ENCODE measurements at places on chromosomes 12 and 14.

DNA sequence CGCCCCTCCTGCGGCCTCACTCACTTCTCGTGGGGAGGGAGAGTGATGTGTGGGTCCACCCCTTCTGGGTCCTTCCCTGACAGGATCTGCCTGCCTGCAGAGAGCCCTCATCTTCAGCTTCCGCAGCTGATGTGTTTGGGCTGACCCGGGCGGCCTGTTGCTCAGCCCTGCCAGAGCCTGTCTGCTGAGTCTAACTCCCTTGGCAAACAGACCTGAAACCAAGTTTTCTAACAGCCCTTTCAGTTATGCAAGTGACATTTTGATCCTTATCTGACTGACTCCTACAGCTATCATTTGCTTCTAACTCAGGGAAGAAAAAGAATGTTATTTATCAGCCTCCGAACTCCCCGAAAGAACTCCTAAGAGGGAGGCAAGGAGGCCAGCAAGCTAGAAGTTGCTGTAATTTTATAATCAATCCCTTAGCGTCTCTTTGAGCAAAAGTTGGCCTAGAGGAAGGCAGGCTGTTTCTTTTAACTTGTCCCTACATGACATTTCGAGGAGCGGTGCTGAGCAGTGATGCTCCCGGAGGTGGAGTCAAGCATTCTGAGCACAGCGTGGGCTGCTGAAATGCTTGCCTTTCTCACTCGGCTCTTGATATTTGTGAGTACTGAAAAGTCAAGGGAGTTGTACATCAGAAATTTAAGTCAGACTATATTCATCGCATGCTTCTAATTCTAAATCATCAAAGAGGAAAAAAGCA, 31.5 kb upstream of the CACNA2D4 start:
- no peak for DNase-seq

DNA sequence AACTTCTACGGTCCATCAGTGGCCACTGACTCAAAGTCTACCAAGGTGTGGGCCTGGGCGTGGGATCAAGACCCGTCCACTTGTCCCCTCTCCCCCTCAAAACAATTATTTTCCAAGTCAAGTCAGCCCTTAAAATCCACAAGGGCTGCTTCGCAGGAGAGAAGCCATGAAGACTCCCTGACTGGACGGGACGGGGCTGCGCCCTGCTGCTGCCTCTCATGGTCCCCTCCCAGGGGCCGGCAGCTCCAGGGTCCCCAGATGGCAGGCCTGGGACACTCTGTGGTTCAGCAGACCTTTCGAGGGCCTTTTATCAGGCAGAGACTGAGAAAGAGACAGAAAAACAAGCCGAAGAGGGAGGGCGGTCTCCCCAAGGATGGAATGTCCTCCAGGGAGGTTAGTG, 10.8 kb downstream of the NGB start:
- no peak for DNase-seq

GRCh38 chr12:108543652-108544051, 17.3 kb downstream of the SART3 start:
- DNase-seq = no peak

GRCh38 chr14:22152161-22152870, 436.7 kb downstream of the DAD1 start:
- DNase-seq = no peak

DNA sequence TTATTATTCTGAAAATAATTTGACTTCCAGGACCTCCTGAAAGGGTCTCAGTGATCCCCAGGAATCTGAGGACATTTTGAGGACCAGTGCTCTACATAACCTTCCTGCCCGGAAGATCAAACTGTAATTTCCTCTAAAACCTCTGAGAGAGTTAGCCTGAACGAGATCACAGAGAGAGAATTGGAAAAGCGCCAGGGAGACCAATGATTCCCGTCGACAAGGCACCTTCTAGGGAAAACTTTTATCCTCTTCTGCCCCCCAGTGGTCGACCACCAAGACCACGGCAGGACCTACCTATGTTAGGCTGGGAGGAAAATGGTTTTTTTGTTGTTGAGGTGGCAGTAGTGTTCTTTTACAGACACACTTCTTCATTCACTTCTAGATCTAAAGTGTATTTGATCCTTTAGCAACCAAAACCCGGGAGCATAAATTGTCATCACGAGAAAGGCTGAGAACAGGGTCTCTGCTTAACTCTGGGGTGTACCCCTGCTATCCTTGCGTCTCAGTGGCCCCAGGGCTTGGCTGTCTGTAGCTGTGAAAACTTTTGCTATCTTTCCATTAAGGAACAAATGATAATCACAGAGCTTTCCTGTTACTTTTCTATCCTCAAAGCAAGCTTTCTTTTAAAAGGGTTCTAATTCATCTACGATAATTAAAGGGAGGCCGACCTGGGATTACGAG, 62.9 kb upstream of the NID2 start:
- peak; percentile 68 for DNase-seq

- no peak for DNase-seq
These were observed 399.8 kb upstream of the USP15 start for GRCh38 chr12:61860451-61860850.

- peak; percentile 32 for DNase-seq
These were observed 2.6 kb upstream of the SOCS2 start for GRCh38 chr12:93569656-93570551.

DNA sequence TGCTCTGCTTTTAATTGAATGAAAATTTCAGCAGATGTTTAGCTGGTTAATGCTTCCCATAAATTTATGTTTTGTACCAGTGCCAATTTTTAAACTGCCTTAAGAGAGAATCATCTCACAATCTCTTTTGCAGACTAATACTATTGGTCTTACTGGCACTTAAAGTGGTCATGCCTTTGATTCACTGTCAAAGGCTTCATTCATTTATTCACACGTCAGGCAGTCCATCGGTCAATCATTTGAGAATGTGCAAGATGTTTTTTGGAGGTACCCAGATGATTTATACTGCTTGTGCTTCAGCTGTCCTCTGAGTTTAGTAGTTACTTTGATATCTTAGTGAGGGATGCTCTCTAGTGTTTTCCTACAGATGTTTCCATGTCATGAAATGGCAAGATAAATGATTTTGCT, 83.4 kb downstream of the NAV3 start:
- DNase-seq = no peak

GRCh38 chr14:43877351-43877960, 629.6 kb downstream of the FSCB start:
- no peak for DNase-seq

- no peak for DNase-seq
These were observed 42.2 kb upstream of the CRACR2A start for GRCh38 chr12:3795066-3795465.

DNA sequence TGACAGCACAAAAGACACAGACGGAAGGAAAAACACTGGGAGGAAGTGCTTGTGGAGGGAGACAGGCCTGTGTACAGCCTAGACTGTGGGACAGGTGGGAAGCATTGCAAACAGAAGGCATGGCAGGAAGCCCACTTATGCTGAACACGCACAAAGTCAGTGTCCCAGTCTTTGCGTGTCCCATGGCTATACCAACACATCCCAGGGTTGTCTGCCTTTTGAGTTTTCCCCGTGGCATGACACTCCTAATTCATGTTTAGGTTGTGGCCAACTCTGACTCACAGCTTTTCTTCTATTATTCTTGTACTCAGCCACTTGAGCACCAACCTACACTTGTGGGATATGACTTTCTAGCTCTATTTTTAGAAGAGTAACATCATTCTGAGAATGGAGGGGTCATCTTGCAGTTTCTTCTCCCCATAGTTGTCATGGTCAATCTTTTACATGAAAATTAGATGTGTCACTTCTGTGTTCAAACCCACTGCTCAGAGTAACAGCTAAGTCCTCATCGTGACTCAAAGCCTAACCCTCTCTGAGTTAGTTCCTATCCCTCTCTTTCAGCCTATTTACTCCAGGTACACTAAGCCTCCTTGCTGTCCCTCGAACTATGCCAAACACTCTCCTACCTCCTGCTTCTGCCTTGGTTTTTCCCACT, 27.5 kb upstream of the JPH4 start:
- no peak for DNase-seq

GRCh38 chr12:108779998-108780688, 48.8 kb upstream of the CORO1C start:
- DNase-seq = no peak

DNA sequence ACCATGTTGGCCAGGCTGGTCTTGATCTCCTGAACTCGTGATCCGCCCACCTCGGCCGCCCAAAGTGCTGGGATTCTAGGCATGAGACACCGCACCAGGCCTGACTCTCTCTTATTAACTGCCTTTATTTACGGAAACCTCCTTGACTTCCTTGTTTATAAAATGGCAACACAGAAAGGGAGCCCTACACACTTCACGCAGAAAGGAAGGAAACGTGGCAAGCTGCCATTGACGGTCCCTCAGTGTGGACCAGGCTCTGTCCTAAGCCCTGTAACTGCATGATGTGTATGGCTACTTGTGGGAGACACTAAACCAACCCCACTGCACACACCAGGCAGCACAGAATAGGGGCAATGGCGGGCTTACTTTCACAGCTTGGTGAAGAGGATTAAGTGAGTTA, 11.7 kb downstream of the CINP start:
- no peak for DNase-seq

DNA sequence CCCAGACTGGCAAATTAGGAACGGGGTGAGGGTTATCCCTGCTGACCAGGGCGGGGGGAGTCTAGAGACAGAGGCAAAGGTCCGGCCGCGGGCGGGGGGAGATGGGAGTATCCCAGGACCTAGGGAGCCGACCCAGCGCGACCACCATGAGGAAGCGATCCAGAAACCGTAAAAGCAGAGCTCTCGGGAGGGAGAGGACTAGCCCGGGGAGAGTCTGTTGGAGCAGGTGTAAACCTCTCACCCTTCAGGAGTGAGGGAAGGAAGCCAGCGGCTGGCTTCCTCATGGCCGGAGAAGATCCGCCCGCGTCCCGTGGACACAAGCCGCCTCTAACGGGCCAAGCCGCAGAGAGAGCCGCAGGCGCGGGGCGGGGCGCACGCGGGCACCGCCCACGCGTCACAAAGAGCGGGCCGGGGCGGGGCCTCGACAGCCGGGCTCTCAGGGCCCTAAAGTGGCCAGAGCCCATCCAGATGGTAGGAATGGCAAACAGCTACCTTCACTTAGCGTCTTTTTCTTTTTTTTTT, at the start of gene ACRBP:
ACRBP (minus strand) TSS at position 350 of the 522 bp plus-strand sequence; CDS start at position 284, 66 bp downstream.
- peak; percentile 47 for DNase-seq

DNA sequence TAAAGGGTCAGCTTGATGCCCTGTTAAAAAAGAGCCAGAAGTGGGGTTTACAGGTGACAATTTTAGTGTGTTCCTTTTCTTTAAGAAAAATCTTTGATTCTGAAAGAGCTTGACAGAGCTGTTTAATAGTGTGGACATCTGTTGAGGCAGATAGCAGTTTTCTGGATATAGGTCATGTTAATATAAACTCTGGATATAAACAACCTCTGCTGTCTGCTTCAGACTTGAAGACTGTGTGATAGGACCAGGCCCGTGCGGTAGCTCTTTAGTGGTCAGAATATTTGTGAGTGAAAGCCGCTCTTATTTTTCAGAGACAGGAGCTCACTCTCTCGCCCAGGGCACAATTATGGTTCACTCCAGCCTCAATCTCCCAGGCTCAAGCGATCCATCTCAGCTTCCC, 439.9 kb upstream of the RGS6 start:
- DNase-seq = no peak

- DNase-seq = no peak
These were observed 1.9 kb downstream of the DUSP16 start for GRCh38 chr12:12560587-12561370.

GRCh38 chr12:122138616-122139015, 35.4 kb downstream of the IL31 start:
- DNase-seq = no peak

DNA sequence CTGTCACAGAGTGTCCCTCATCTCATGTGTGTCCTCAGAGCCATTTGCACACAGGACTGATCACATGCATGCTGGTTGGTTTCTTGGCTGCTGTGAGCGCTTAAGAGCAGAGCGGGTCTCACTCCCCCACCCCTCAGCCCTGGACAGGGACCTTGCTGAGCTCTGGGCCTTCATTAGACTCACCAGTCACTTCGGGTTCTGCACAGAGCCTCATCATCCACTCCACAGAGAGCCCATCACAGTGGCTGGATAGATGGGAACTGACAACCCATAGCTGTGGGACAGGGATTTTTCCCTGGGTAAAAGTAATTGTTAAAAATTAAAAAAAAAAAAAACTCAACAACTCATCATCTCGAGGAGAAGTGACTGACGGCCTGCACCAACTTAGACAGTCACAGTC, 8.2 kb downstream of the GLRX5 start:
- no peak for DNase-seq

GRCh38 chr12:109737631-109738030, 24.0 kb downstream of the FAM222A start:
- DNase-seq = no peak

- DNase-seq = no peak
These were observed 33.5 kb upstream of the EVL start for GRCh38 chr14:100031506-100032281.

DNA sequence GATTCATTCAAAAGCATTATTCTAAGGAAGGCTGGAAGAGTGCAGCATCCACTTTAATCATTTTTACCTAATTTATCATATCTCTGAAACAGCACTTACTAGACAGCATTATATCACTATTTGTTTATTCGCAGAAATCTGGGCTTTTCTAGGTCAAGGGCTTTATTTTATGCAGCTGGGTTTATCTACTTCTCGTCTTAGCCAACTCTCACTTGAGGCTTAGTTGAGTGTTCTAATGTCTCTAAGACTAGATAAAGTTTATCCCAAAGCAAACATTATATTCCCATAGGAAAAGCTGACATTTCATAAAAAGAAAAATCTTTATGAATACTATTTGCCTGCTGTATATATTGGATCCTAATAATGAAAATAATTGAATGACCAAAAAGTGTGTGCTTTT, 720.8 kb upstream of the FLRT2 start:
- DNase-seq = no peak

DNA sequence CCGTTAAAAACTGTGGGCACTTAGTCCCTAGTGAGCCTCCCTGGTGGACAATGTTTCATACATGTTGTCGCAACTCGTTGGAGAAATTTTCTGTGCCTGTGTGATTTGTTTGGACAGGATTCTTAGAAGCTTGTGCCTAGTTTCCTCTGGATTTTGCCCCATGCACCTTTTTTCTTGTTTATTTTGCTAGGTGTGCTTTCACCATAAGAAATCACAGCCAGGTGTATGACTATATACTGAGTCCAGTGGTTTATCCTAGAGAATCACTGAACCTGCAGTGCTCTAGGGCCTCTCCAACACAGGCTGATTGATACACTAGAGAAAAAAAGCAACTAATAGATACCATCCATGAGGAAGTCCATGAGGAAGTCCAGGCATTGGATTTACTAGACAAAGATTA, 33.1 kb upstream of the OASL start:
- DNase-seq = no peak

GRCh38 chr12:128609861-128610260, 213.9 kb downstream of the SLC15A4 start:
- no peak for DNase-seq

All from nucleus accumbens (tissue), 56 donors.